ENCODE measurements at places on chromosomes 16 and 17. TPM values are rescaled to one million over a fixed set of nuclear protein-coding genes. Genes with fewer than 3 reads are reported as not detected.

AARS1 gene
- 297 TPM for total RNA-seq

KRTAP4-4 gene
- not detected for total RNA-seq

KRT9 gene
- total RNA-seq = not detected

C1QTNF1 gene
- total RNA-seq = 203 TPM

PTX4 gene
- total RNA-seq = not detected

GPRC5C gene
- 56.4 TPM for total RNA-seq

COPZ2 gene
- total RNA-seq = 49.4 TPM

MYH13 gene
- total RNA-seq = not detected

ZFP3 gene
- total RNA-seq = 0.86 TPM

PHF23 gene
- total RNA-seq = 54.7 TPM

GRIN2A gene
- not detected for total RNA-seq

SLC22A31 gene
- not detected for total RNA-seq

CDRT15L2 gene
- not detected for total RNA-seq

KRTAP3-1 gene
- total RNA-seq = not detected

GRCh38 chr16:54998834-54999233, 68.2 kb downstream of the IRX5 start:
- no peak for DNase-seq

- no peak for DNase-seq
Observed at GRCh38 chr17:49482144-49482817, 12.8 kb upstream of the NGFR start.

GRCh38 chr16:20221208-20221607, 106.1 kb downstream of the GP2 start:
- DNase-seq = no peak

DNA sequence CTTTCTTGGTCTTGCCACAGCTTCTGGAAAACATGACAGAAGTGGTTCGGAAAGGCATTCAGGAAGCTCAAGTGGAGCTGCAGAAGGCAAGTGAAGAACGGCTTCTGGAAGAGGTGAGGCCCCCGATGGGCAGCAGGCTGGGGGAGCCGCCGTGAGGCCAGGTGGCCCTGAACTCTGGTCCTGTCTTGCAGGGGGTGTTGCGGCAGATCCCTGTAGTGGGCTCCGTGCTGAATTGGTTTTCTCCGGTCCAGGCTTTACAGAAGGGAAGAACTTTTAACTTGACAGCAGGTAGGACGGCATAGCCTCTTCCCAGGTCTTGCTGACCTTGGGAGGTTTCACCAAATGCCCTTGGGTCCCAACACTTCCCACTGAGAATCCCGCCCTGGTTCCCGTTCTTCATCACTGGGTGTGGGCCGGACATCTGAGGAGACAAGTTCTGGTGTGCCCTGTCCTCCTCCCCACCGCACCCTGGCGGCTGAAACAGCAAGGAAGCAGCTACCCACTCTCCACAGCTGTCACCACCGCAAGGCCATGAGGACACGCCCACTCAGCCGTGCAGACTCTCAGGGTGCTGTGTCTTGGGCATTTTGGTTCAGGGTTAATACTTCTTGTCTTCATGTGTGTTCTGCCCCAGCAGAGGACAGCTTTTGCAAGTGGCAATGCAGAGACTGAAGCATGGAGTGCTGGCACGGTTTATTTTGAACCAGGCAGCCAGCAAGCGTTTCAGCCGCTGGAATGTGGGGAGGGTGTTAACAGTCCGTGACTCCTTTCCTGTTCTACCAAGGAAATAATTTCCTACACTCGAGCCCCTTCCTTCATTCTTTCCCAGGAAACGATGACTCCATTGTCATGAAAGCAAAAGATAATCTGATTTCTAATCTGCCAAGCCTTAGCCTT, 21.4 kb downstream of the NTAN1 start:
- no peak for DNase-seq

- peak; percentile 42 for DNase-seq
Observed at GRCh38 chr17:68184816-68185436, 62.9 kb upstream of the AMZ2 start.

GRCh38 chr16:19377864-19378263, 39.8 kb upstream of the TMC5 start:
- DNase-seq = no peak

- DNase-seq = no peak
Observed at GRCh38 chr17:42989726-42990652, 8.2 kb upstream of the RPL27 start.

DNA sequence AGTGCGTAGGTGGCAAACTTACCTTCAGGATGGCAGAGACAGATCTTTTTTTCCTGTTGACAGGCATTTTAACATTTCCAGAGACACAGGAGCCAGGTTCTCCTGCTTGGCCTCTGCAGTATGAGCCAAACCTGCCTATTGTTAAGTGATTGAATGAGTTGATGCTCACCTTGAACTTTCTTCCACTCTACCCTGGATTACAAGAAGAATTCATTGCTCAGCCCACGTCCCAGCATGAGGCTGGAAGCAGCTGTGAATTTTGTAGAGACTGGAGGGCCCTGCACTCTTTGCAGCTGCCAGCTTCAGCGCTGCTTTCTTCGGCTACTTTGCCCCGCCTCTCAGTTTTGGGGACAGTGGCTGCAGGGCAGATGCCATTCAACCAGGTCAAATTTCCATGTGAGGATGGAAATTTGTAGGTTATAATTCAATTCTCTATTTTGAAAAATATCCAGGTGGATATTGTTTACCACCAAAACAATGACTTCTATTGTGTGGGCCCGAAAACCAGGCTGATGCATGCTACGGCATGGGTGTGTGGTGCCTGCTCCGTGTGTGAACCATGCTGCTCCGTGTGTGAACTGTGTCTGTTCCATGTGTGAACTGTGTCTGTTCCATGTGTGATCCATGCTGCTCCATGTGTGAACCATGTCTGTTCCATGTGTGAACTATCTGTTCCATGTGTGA, 75.2 kb upstream of the METTL9 start:
- no peak for DNase-seq

DNA sequence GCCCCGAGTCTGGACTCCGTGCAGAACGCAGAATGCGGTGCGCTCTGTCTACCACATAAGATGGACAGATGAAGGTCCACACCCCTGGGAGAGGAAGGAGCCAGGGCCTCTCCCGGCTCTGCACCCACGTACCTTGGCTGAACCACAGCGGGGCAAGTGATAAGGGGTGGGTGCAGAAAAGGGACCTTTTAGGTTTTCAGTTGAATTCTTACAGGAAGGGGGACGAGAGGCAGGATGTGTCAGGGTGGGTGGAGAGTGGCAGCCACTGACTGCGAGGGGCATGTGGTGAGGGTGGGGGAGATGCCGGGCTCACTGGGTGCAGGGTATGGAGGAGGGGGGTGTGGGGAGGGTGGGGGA, 372 bp downstream of the CD300A start:
- DNase-seq = no peak

- no peak for DNase-seq
Observed at GRCh38 chr16:29649588-29650494, 13.2 kb upstream of the SPN start.

- DNase-seq = no peak
Observed at GRCh38 chr17:80101946-80102663, 724 bp downstream of the GAA start.

GRCh38 chr16:71808593-71809459, at the start of gene AP1G1:
AP1G1 (minus strand) TSS chr16:71808834; CDS start chr16:71789479, 19,355 bp downstream.
- peak; percentile 96 for DNase-seq

- DNase-seq = no peak
Observed at GRCh38 chr16:27205423-27206065, 2.2 kb downstream of the KDM8 start.

DNA sequence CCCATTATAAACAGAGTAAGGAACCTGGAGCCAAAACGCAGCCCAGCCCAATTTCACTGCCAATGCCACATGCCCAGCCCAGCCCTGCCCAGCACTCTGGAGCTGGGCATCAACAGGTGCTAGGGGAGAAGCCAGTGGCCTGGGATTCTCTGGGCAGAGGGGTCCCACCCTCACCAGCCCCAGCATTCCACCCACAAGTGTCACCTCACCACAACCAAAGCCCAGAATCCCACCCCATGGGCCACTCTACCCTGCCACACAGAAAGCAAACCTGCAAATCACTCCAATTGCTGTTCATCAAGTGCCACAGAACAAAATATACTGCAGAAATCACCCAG, 102.5 kb upstream of the CDH5 start:
- DNase-seq = no peak

- no peak for DNase-seq
Observed at GRCh38 chr16:73018821-73019456, 29.0 kb downstream of the ZFHX3 start.

DNA sequence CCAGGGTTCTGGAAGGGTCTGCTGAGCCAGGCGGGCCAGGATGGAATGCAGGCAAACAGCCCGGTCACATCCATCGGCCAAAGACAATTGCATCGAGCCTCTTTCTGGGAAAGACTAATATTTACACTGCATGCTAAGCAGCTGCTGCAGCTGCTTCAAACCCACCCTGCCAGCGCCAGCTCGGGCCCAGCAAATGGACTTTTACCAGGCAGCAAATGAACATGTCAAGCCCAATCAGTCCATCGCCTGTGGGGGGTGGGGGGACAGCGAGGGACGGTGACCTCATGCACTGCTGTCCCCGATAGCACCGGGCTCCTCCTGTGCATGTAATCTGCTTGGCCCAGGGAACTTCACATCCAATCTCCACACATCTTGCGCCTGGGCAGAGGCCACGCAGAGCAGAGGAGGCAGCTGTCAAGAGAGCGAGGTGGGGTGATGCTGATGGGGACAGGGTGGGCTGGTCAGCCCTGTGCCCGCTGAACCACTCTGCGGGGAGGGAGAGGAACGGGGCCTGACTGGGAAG, 39.4 kb upstream of the CDH5 start:
- DNase-seq = no peak

DNA sequence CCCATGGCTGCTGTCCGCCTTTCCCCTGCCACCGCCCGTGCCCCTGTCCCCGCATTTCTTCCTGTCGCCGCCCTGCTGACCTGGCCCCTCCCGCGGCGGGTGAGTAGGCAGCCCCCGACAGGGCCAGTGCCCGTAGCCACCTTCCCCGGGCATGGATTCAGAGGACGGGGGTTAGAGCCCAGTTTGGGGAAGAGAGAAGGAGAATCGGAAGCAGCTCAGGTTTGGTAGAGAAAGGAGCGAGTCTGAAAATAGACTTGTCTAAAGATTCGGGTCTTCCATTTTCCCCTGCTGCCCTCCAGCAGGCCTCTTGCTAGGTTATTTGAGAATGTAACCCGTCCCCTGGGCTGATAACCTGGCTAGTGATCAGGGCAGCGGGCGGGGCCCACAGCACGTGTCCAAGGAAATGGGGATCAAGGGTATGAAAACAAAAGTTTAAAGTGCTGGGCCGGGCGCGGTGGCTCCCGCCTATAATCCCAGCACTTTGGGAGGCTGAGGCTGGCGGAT, 7.9 kb upstream of the CLDN9 start:
- no peak for DNase-seq

- peak; percentile 93 for DNase-seq
Observed at GRCh38 chr17:8125154-8125946, 1.4 kb upstream of the HES7 start.

DNA sequence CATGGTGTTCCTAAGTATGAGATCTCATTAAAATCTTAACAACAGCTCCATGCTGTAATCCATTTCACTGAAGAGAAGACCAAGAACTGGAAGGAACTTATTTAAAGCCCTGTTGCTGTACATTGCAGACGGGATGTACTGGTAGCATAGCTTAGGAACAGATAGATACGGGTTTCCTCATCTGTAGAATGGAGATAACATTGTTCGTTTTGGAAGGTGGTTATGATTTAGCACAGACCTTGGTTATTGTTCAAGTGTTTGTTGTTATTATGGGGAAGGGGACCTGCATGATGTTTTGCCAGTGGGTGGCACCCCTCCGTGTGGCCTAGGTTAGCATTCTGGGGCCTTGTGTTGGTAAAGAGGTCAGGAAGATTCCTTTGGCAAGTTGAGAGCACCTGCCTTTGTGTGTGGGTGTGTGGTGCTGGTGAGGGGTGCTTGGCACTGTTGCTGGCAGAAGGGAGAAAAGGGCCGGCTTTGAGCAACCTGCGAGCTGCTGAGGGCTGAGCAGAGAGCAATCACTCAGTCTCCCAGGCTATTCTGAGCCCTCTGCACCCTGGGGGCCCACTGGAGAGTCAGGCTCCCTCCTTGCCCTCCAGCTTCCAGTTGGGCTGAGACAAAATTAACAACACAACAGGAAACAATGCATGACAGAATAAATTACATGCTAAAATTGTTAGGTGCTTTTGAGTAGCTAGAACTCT, 2.3 kb downstream of the TAOK2 start:
- DNase-seq = no peak

GRCh38 chr17:39755554-39756379, 18.0 kb downstream of the GRB7 start:
- DNase-seq = no peak

- no peak for DNase-seq
Observed at GRCh38 chr17:56635641-56636040, 42.1 kb downstream of the NOG start.

GRCh38 chr17:55734128-55734781, 11.6 kb upstream of the TMEM100 start:
- DNase-seq = no peak

GRCh38 chr17:4045487-4045886, 81.2 kb upstream of the ATP2A3 start:
- no peak for DNase-seq

GRCh38 chr17:43393944-43394482, 4.8 kb upstream of the ARL4D start:
- peak; percentile 95 for DNase-seq

DNA sequence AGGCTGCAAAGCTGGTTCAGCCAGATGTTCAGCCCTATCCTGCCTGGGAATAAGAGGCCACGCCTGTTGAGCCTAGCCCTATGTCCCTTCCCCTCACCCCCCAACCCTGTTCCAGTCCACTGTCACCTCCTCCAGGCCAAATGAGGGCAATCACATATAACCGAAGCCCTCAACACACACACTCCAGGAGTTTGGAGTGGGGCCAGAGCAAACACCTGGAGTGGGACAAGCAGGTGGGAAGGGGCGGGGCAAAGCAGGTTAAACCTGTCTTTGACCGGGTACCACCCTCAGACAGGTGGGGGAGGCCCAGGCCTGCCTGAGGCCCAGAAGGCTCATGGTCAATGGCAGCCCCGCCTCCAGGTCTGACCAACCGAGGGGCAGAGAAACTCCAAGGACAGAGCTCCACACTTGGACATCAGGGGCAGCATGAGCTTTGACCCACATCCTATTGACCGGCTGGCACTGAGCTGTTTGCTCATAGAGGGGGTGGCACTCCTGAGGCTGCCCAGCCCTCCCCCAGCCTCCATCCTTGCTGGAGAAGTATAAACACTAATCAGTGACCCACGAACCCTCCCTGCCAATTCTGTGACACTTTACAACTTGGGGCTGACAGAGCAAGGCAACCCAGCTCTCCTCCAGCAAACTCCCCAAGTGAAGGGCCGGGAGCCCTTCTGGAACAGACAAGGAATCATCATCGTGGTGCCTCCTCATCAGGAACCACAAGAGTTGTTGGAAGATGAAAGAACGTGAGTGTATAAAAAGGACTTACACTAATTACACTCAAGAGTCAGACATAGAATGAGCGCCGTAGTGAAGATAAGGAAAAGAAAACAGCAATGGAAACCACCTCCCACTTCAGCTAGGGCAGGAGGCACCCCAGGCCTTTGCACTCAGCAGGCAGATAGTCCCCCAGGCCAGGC, 1.5 kb downstream of the ESRP2 start:
- no peak for DNase-seq

GRCh38 chr17:14451729-14452191, 150.9 kb downstream of the HS3ST3B1 start:
- DNase-seq = no peak

Measured in osteocyte (in vitro differentiated cells).